ENCODE measurements at places on chromosomes 7 and 10.
A peak's percentile ranks its signal among the peaks of the same experiment; 100 is the strongest.

GRCh38 chr7:42745357-42746059 is 166.4 kb downstream of the C7orf25 start:
- DNase-seq, result peak; percentile 54

DNA sequence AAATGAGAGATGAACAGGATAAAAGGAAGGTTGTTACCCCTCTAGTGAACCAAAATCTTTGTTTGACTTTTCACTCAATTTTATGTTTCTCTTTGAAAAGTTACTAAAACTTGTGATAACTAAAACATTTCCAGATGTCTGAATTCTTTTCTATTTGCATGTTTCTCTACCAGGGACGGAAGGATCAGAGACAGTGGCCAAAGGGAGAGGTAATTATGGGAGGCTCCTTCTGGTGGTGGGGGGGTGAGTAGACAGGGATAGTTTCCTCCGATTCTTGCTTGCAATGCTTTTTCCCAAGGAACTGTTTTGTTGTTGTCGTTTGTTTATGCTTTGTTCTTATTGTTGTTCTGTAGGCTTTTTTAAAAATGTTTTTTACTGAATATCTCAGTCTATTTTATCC is 374.8 kb downstream of the INHBA start:
- DNase-seq, result no peak

DNA sequence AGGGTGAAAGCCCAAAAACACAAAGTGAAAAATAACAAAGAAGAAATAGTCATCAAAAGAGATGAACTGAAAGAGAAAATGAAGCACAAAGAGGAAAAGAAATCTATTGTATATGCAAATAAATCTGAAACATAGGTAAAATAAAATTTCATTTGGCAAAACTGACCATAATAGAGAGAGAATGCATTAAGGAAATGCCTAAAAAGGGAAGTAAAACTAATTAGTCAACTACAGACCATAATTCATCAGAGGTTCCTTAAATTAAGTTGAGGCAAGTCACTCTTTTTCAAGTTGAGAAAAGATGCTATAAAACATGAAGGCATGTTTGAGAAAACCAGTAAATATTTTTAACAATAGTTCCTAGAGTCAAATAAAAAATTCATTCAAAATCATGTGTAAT is 233.3 kb downstream of the LRRN3 start:
- no peak for DNase-seq

- DNase-seq, result peak; percentile 16
Observed at GRCh38 chr7:82319674-82320118, 123.9 kb downstream of the CACNA2D1 start.

DNA sequence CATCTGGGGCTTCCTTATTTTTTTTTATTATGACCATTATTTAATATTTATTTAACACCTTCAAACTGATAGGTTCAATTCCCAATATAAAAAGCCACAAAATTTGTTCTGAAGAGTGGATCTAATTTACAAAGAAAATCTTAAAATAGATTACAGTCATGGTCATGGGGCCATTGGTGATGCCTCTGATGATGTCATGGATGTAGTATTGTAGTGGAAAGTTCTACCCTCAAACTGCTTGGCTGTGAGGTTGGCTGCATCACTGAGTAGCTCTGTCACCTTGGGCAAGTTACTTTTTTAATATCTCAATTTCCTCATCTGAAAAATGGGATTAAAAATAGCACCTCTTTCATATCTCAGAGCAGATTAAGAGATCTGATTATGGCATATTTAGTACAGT is 128.5 kb downstream of the DKK1 start:
- DNase-seq, result no peak

GRCh38 chr7:26696978-26697377 is 167.4 kb downstream of the SKAP2 start:
- DNase-seq, result no peak

- DNase-seq, result peak; percentile 45
Observed at GRCh38 chr10:12656518-12657142, 307.3 kb downstream of the CAMK1D start.

- no peak for DNase-seq
Observed at GRCh38 chr10:103196516-103196915, 3.4 kb upstream of the NT5C2 start.

- DNase-seq, result no peak
Observed at GRCh38 chr10:110843031-110843430, 28.7 kb upstream of the PDCD4 start.

- no peak for DNase-seq
Observed at GRCh38 chr7:140611641-140612040, 29.0 kb downstream of the DENND2A start.

- DNase-seq, result no peak
Observed at GRCh38 chr7:803243-803635, 29.0 kb upstream of the SUN1 start.

DNA sequence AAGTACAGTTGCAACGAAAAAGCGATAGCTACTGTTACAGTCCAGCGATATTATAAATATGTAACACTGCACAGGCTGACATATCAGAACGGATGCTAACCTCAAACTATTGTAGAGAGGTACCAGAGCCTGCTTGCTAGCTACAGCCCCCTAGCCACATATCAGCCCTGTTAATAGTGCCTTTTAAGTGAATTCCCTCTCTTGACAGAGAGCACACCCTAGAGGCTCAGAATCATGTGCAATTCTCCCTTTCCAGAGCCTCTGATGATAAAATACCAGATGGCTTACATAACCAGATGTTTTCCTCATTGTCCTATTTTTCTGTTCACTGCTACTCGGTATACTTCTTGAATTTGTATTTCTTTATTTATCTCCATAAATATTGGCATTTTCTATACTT is 960.7 kb upstream of the CELF2 start:
- DNase-seq, result peak; percentile 9

DNA sequence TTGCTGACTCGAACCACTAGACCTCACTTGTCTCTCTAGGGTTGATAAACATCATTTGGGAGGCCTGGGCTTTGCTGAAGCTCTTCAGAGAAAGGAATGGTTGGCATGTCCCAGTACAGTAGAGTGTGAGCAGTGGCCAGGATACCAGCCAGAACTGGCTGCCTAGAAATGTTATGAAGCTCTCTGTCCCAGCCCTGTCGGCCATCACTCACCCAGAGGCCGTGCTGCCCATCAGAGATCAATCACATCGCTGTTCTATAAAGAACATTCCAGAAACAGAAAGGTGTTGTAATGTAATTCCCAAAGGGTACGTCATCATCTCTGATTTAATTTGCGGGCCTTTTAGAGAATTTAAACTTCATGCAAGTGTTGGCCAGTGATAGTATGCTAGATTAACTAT is 111.5 kb downstream of the PRPF18 start:
- DNase-seq, result no peak

DNA sequence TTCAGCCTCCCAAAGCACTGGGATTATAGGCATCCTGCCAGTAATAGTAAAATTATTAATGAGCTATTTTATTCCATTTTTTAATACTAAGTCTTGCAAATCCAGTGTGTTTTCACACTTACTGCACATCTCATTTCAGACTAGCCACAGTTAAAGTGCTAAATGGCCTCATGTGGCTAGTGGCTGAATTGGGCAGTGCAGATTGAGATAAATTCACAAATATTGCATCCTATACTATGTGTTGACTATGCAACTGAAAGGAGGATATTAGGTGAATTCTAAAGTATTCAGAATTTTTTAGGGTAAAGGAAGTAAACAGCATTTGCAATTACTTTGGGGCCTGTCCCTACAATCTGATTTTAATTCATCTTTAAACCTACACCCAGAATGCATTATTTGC is 10.2 kb downstream of the APBB1IP start:
- DNase-seq, result no peak

DNA sequence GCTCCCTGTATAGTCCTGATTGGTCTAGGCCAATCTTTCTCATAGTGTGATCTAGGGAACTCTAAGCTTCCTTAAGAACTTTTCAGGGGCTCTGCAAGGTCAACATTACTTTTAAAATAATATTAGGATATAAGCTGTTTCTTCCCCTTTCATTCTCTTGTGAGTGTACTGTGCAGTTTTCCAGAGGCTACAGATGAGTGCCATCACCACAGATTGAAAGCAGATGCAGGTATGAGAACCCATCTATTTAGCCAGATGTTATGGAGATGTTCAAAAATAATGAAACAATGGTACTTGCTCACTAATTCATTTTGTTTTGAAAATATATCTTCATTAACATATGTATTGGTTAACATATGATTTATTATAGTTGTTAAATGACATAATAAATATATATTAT is 169.2 kb upstream of the SEMA3A start:
- no peak for DNase-seq

DNA sequence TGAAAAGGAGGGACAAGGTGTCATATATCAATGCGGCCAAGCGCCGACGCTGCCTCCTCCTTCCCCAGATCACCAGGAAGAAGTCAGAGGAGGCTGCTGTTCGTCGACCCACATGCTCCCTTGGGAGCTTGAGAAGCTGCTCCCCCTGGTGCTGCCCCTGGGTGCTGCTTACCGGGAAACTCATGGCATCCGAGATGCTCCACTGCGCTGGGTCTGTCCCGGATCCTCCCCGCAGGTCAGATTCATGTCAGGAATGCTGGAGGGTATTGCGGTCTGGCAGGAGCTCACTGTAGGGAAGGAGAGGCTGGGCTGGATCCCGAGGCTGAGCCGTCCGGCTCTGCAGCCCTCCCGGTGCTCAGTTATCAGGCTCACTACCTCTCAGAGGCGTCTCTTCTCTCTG is 123.7 kb upstream of the FAM20C start:
- DNase-seq, result no peak

DNA sequence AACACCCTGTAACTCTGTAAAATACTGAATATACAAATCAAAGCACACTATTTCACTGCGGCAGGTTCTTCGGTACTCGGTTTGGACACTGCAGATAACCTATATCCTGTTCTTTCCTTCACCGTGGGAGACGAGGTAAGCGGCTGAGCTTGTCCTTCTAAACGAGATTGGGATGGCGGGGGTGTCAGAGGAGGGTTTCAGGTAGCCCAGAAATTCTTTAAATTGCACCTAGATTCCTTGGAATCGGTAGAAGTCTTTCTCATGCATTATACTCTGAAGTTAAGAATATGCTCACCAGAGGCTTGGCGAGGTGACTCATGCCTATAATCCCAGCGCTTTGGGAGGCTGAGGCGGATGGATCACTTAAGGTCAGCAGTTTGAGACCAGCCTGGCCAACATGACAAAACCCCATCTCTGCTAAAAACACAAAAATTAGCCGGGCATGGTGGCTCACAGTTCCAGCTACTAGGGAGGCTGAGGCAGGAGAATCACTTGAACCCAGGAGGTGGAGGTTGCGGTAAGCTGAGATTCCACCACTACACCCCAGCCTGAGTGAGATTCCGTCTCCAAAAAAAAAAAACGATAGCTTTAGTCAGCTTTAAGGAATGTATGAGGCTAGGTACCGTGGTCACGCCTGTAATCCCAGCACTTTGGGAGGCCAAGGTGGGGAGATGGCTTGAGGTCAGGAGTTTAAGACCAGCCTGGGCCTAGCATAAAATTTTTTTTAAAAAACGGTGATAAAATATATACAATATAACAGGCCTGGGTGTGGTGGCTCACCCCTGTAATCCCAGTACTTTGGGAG is 10.1 kb upstream of the LAT2 start:
- DNase-seq, result no peak

DNA sequence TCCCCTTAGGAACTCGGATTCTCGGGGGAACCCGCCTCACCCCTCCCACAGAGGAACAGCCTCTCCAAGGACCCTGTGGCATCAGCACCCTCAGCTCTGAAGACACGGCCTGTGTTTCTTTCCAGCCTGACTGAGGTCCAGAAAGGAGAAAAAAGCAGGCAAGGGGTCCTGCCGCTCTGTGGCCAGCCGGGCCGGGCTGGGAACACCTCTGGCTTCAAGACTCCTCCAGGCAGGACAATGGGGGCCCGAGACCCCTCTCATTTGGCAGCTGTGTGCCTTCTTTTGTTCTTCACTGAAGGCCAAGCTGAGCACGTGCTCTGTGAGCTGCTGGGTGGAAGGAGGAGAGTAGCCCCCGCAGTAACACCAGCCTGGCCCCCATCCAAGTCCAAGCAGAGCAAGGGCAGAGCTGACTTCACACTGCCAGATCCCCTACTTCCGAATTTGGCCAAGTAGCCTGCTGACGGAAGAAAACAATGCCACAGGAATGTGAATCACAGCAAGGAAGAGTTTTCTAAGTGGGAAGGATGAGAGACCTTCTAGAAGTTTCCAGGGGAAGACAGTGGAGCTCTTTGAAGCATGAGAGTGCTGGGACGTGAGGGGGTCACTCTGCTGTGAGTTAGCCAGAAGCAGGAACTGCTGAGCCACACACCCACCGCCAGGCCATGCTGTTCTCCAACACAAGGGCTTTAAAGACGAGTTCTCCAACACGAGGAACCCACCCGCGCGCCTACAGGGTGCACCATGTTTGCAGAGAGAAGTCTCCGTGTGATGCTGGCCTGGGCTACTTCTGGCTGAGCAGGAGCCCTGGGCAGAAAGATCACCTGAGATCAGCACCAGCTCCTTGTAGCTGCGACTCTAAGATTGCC is 3.1 kb downstream of the CNPY1 start:
- DNase-seq, result no peak

DNA sequence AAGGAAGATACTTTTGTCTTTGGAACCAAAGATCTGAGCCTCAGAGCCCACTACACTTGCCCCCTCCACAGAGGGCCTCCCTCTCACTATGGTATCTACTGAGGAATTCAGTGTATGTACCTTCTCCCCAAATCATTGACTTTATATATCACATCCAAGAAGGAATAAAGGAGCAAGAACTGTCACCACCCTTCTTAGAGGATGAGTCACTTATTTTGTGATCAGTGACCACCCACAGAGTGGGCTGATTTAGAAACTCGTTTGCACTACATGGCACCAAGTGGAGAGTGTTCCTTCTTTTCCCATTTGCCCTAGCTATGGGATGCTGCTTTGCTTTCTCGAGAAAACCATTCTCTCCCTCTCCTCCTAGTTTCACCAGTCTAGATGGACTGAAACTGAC is 5.7 kb downstream of the TMEM243 start:
- DNase-seq, result no peak

DNA sequence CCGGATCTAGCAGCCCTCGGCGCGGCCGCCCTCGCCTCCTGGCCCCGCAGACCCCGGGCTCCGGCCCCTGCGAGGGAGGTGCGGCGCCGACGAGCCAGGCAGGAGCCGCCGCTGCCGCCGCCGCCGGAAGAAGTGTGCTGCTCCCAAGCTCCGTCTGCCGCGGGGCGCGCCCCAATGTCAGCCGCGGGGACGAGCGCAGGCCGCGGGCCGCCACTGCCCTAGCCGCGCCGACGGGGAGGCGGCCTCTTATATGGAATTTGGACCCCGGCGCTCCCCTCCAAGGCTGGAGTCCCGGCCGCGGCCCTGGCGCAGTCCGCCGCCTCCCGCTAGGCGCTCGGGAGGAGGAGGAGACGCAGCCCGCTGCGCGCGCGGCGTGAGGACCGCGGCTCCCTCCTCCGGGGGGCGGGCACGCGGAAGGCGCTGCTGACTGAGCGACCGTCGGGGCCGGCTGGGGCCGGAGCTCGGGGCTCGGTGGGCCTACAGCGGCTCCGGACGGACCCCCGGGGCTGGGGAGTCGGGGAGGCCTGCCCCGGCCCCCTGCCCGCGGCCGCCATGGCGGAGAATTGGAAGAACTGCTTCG is at the start of gene TRIM8:
Gene TRIM8, plus strand, starts transcription at position 414 of the 580 bp plus-strand sequence. Its CDS starts 139 bp downstream, at position 553.
- peak; percentile 48 for DNase-seq

GRCh38 chr7:137975768-137976167 is 26.1 kb downstream of the CREB3L2 start:
- DNase-seq, result no peak

Measured in HEK293T (cell line).